ENCODE measurements at places on chromosomes 12 and 14.

- no peak for DNase-seq
Measured at GRCh38 chr12:56229916-56230431, at the start of gene SLC39A5. Gene SLC39A5, plus strand, starts transcription at chr12:56230051. Its CDS starts 1,224 bp downstream, at chr12:56231275.

DNA sequence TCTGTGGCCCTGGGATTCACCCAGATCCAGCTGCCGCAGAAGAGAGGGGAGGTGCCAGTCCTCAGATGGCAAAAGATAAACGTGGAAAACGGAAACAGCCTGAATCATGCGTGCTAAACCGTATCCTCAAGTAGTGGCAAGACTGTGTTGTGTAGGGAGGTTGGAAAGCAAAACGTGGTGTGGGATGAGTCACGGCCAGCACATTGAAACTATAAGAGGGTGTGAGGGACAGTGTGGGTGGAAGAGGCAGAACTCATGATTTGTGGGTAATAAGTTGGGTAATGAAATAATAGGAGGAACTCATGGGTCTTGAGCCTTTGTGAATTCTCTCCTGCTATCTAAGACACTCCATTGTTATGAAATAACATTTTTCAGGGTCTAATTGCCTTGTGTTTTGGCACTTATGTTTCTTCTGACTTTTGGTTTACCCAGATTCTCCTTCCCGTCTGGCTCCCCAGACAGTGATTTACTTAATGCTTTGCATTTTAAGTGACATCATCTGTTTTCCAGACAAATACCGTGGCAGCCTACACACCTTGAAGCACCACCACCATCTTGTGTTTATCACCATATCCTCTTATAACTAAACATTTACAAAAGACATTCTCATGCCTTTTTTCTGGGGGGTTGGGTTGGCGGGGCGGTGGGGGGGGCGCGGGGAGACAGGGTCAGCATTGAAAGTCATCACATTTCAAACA is 62.3 kb upstream of the PTCSC3 start:
- DNase-seq: no peak

- no peak for DNase-seq
Measured at GRCh38 chr14:87998482-87998881, 5.5 kb upstream of the GALC start.

GRCh38 chr14:92563359-92563758 is 49.8 kb downstream of the RIN3 start:
- DNase-seq: no peak

DNA sequence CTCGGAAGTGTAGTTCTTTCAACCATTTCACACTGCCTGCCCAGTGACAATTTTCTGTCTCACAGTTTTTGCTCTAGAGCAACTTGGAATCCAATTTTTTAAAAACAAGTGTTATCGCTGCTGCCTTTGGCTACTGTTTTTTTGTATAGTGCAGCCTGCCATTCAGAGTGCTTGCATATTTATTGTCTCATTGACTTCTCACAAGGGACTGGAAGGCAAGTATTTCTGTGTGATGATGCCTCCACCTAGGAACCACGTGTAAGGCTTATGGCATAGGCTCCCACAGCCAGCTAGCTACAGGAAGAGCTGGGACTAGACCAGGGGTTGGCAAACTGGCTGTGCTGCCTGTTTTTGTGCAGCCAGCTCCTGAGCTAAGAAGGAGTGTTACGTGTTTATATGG is 903 bp downstream of the PARPBP start:
- DNase-seq: no peak

GRCh38 chr14:36805131-36805559 is 143.5 kb downstream of the PAX9 start:
- no peak for DNase-seq

GRCh38 chr12:25829192-25829591 is 129.3 kb upstream of the RASSF8 start:
- DNase-seq: no peak

DNA sequence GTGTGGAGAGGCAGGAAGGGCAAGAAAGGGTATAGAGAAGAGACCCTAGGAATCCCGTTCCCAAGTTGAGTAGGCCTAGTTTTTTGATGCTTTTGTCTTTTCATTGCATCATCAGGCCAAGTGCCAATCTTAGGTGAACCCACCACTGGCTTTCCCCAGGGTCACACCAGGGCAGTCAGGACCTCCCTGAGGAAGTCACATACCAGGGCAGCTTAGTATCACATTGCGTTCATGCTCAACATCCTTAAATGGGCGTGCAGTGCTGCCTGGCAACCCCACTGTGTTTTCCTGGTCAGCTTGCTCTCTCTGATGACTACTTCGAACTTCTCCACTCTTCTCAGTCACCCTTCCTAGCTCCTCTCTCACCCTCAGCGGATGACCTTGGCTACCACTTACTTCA is 9.0 kb downstream of the ASIC1 start:
- DNase-seq: no peak

DNA sequence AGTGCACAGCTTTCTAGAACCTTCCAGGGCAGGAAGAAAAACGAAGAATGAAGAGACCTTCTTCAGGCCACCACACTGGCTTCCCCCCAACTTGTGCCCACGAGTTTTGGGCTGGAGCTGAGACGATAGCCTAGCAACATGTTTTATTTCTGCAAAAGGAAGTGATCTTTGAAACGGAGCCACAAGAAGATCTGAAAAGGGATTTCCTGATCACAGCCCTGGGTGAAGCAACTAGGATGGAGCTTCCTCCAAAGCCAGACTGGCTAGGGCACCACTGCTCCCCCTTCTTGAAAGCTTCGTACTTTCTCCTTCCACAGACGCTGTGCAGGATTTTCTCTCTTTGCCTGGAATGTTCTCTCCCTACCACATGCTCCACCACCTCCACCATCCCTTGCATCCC is 418.3 kb downstream of the MED13L start:
- no peak for DNase-seq

GRCh38 chr12:131211340-131211938 is 257.7 kb downstream of the ADGRD1 start:
- no peak for DNase-seq

GRCh38 chr12:55933169-55933798 is 2.3 kb downstream of the DGKA start:
- no peak for DNase-seq

DNA sequence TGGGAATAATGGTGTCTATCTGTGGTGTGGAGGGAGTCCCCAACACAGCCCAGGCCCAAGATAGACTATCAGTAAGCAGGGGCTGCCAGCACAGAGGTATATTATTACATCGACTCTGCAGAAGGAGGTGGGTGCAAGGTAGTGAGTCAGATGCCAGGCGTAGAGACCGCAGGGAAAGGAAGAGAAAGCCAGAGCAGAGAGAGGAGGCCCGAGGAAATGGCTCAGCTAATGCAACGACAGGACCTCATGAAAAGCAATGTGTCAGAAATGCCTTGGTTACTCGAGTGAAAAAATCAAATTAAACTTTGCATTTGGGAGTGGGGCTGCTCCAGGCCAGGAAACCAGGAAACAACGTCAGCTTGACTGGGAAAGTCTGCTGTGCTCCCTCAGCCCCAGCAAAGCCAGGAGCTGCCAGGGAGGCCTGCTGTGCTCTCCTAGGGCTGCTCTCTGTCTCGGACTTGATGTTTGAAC is 173.2 kb downstream of the SUDS3 start:
- no peak for DNase-seq

DNA sequence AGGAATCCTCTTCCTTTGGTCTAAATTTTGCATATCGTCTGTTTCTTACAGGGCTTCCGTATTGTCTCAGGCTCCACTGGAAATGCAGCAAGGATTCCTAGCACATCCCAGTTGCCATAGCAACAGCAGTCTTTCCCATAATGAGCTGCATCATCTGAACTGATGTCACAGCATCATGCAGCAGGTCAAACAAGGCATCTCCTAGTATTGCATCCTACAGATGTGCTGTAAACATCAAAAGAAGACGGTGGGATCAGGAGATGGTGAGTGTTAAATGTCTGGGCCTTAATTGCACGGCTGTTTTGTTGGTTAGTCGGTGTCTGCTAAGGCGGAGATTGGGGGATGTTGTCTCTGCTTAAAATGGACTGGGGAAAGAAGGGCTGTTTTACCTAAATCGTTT is at the start of gene AKAP6:
TSS of gene AKAP6 (plus strand) at position 153 of the 400 bp plus-strand sequence. CDS start 104,196 bp downstream, outside the sequence.
- peak; percentile 49 for DNase-seq

DNA sequence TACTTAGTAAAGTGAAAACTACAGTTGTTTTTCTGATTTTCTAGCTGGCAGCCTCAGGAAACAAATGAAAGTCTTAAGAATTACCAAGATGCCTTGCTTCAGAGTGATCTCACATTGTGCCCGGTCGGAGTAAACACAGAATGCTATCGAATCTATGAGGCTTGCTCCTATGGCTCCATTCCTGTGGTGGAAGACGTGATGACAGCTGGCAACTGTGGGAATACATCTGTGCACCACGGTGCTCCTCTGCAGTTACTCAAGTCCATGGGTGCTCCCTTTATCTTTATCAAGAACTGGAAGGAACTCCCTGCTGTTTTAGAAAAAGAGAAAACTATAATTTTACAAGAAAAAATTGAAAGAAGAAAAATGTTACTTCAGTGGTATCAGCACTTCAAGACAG is 28.9 kb downstream of the RXYLT1 start:
- DNase-seq: no peak

DNA sequence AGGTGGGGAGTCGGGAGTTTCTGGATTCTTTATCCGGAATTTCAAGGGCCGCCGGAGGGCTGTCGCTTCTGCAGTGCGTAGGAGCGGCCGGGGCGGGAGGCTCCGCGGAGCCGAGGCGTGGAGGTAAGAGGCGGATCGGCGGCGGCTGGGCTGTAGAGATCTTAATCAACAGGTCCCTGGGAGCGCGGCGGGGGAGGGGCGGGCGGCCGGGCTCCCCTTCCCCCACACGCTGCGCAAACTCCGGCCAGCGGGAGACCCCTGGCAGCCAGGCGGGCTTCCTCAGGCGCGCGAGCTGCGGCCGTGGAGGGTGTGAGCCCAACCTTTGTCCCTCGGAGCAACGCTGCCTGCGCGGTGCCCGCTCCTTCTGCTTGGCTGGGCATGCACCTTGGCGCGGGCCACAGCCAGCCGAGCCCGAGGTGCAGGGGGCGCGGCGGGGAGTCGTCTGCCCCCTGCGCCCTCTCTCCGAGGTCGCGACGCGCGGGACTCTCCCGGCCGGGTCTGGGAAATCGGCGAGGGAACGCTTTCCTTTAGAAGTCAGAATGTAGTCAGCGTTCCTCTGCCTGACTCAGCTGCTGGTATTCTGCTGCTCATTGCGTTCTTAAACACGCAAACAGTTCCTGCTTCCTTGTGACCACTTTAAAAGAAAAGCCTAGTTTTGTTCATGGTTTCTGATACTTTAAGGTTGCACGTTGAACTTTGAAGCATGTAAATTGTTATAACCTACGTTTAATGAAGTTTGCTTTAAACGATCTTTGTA is at the start of gene PALS1:
TSS of gene PALS1 (plus strand) at position 25 of the 757 bp plus-strand sequence. CDS start 37,736 bp downstream, outside the sequence.
- peak; percentile 63 for DNase-seq

GRCh38 chr12:118145113-118145797 is 9.3 kb downstream of the PEBP1 start:
- DNase-seq: no peak

DNA sequence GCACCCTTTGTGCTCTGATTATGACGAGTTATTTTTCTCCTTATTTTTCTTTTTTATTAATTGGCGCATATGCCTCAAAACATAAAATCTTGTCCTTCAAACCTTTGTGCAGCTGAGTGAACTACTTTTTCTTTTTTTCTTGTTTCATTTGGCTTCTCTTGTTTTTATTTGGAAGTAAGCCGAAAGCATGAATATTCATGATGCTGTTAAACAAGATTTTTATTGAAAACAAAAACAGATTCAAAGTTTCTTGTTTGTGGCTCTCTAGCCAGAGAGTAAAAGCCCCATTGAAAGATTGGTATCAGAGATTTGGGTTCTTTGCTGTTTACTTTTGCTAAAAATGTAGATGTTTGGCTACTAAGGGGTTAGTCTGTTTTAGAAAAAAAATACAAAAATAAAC is 183.8 kb downstream of the TMEM132C start:
- DNase-seq: no peak

- no peak for DNase-seq
Measured at GRCh38 chr14:77892381-77892871, 92.5 kb downstream of the ADCK1 start.

DNA sequence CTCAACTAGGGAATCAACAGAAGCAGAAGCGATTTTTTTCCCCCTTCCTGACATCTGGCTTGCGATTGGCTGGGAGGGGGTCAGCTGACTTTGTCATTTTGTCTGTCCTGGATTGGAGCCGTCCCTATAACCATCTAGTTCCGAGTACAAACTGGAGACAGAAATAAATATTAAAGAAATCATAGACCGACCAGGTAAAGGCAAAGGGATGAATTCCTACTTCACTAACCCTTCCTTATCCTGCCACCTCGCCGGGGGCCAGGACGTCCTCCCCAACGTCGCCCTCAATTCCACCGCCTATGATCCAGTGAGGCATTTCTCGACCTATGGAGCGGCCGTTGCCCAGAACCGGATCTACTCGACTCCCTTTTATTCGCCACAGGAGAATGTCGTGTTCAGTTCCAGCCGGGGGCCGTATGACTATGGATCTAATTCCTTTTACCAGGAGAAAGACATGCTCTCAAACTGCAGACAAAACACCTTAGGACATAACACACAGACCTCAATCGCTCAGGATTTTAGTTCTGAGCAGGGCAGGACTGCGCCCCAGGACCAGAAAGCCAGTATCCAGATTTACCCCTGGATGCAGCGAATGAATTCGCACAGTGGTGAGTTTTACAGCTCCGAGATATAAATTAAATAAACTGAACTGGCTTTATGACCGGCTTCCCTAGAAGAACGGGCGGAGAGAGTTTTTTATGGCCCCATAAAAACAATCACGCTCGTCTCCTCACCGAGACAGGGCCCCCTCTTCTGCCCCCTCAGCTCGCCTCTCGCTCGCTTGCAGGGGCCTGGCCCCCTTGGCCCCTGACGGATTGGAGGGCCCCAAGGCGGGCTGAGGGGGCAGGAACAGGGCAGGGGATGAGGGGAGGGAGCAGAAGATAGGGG is at the start of gene HOXC6:
TSS of gene HOXC6 (plus strand) at position 127 of the 888 bp plus-strand sequence. CDS start at position 209, 82 bp downstream.
- DNase-seq: no peak

GRCh38 chr14:32621585-32621984 is 292.5 kb downstream of the AKAP6 start:
- DNase-seq: no peak

DNA sequence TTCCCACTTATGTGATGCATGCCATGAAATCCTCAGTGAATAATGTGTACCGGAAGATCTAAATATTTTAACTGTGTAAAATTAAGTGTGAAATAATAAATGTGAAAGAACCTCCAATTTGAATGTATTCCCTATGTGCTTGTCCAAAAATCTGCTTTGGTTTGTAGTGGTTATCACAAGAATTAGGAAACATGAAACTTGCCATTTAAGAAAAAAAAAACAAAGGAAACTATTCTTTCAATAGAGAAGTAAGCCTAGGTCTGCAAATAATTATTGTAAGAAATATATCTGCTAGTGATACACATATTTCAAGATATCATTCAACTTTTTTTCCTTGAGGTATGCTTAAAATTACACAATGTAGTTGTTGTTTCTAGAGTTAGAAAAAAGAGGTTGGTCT is 500.4 kb downstream of the SLC6A15 start:
- DNase-seq: no peak

GRCh38 chr12:24044941-24045703 is 95.7 kb upstream of the SOX5 start:
- DNase-seq: no peak
